ENCODE measurements at places on chromosomes 16 and 17.

DNA sequence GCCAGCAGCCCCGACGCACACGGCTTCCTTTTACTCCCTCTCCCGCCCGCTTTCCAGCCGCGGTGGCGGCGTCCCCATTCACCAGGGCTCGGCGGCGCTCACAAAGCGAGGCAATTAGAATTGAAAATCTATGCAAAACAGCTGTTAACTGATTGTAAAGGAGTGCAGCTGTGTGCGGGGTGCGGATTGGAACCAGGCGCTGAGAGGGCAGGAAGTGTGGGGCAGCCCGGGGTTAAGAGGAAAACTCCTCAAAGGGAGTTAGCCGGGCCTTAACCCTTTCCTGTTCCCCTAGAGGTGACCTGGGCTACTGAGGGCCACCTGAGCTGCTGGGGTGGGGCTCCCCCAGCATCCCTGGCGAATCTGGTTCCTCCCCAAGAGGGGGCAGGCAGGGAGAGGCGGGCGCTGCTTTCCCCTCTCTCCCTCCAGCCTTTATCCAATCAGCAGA, 5.8 kb upstream of the GSE1 start:
- DNase-seq = no peak

GRCh38 chr16:66489385-66489784, 60.5 kb downstream of the TK2 start:
- DNase-seq = no peak

- DNase-seq = peak; percentile 94
Observed at GRCh38 chr17:50931144-50931908, 65.2 kb upstream of the TOB1 start.

DNA sequence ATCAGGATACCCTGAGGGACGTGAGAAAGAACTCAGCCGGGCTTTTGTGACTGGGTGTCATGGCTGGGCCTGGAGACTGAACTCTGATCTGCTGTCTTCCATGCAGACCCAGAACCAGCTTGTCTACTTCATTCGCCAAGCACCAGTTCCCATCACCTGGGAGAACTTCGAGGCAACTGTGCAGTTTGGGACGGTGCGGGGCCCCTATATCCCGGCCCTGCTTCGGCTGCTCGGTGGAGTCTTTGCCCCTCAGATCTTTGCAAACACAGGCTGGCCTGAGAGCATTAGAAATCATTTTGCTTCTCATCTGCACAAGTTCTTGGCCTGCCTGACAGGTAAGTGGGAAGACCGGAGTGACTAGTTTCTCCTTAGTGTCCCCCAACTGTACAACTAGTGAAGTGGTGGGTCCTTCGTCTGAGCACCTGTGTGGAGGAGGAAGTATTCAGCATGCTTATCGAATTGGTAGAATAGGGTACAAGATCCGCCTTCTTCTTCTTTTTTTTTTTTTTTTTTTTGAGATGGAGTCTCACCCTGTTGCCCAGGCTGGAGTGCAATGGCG, 15.5 kb downstream of the DNAH2 start:
- no peak for DNase-seq

- DNase-seq = no peak
Observed at GRCh38 chr17:43714465-43715149, 44.0 kb downstream of the SOST start.

DNA sequence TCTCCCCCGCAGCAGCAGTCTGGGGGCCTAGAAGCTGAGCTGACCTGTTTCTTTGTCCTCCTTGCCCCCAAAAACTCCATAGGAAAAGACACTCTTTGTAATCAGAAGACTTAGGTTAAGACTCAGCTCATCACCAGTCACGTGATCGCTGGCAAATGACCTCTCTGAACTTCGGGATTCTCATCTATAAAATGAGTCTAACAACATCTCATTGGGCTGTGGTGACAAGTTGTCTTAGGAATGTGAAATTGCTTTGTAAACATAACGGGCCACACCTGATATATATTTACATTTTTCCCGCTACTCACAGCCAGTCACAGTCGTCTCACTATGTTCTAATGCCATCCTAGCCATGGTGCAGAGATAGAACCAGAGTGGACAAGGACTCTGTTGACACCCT, 86.0 kb upstream of the LHX1 start:
- no peak for DNase-seq

All from OCI-M1 (cell line).